HCEC 1CT (cell line): ENCODE measurements at places on chromosomes 3 and 15.

DNA sequence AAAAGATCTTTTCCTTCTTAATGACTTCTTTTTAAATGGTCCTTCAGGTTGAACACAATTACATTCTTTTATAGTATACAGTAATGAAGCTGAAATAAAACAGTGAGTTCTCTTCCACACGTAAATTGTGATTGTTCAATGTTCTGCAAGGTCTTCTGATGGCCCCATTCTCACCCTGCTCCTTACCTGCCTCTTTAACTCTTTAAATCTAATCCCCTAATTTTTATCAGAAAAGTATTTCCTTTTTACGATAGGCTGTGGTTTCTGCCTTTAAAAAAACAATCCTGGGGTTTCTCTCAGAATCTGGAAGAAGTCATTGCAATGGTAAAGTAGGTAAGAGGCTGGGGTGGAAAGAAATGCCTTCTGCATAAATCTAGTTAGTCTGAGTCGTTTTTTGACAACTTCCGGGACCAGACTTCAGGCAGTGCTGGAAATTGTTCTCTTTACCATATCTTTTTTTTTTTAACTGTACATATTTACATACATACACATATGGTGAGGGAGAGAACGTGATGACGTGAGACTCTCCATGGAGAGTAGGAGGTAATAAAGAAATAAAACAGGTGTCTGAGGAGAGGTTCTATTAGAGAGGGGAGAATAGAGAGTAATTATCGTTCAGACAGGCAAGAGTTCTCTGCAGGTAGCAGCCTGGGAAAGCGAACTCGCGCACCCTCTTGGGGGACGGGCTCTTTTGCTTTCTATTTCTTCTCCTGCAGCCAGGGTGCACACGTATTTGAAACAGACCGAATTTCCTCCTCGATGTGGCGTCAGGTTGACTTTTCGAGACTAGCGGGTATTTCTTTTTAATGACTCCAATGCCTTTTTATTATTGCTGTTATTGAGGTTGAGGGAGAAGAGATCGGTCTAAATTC, at the start of gene SIDT1:
SIDT1 (plus strand) TSS at position 730 of the 872 bp plus-strand sequence. CDS start 467 bp downstream, outside the sequence.
- DNase-seq, result no peak

- no peak for DNase-seq
Observed at GRCh38 chr3:195451373-195452015, 8.7 kb upstream of the ACAP2 start.

DNA sequence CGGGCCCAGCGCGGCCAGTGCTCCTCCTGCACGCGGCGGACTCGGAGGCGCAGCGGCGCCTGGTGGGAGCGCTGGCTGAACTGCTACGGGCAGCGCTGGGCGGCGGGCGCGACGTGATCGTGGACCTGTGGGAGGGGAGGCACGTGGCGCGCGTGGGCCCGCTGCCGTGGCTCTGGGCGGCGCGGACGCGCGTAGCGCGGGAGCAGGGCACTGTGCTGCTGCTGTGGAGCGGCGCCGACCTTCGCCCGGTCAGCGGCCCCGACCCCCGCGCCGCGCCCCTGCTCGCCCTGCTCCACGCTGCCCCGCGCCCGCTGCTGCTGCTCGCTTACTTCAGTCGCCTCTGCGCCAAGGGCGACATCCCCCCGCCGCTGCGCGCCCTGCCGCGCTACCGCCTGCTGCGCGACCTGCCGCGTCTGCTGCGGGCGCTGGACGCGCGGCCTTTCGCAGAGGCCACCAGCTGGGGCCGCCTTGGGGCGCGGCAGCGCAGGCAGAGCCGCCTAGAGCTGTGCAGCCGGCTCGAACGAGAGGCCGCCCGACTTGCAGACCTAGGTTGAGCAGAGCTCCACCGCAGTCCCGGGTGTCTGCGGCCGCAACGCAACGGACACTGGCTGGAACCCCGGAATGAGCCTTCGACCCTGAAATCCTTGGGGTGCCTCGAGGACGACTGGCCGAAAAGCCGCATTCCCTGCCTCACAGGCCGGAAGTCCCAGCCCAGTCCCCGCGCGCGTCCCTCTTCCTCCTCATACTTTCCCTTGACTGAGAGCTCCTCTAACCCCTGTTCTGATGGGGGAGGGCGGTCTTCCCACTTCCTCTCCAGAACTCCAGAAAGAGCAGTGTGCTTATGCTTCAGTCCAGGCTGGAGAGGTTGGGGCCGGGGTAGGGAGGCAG, 1.4 kb upstream of the IL17RC start:
- DNase-seq, result peak; percentile 67

GRCh38 chr15:91970142-91970541, 116.6 kb downstream of the SLCO3A1 start:
- DNase-seq, result peak; percentile 41

GRCh38 chr3:65259946-65260345, 572.1 kb upstream of the ADAMTS9 start:
- DNase-seq, result no peak
